ENCODE measurements at places on chromosomes 5 and 9. TPM values are rescaled to one million over a fixed set of nuclear protein-coding genes. Genes with fewer than 3 reads are reported as not detected.

GRCh38 chr5:103724271-103724670 is 161.7 kb upstream of the NUDT12 start:
- H3K27me3 ChIP-seq = no peaks in the 10 kb centered on the region
- H3K4me3 ChIP-seq = no peak overlapping the region
- H3K36me3 ChIP-seq = no peaks in the 10 kb centered on the region
- no peak overlapping the region for H3K27ac ChIP-seq
- H3K4me1 ChIP-seq = no peaks in the 10 kb centered on the region

GRCh38 chr5:127571314-127572131 is 54.1 kb downstream of the PRRC1 start:
- no peaks in the 10 kb centered on the region for H3K27me3 ChIP-seq
- no peaks in the 10 kb centered on the region for H3K36me3 ChIP-seq
- no peaks in the 10 kb centered on the region for H3K4me1 ChIP-seq
- DNase-seq = no peak

The PTGS1 gene
- total RNA-seq = 4.6 TPM

The SPATA31E1 gene
- total RNA-seq = not detected

DNA sequence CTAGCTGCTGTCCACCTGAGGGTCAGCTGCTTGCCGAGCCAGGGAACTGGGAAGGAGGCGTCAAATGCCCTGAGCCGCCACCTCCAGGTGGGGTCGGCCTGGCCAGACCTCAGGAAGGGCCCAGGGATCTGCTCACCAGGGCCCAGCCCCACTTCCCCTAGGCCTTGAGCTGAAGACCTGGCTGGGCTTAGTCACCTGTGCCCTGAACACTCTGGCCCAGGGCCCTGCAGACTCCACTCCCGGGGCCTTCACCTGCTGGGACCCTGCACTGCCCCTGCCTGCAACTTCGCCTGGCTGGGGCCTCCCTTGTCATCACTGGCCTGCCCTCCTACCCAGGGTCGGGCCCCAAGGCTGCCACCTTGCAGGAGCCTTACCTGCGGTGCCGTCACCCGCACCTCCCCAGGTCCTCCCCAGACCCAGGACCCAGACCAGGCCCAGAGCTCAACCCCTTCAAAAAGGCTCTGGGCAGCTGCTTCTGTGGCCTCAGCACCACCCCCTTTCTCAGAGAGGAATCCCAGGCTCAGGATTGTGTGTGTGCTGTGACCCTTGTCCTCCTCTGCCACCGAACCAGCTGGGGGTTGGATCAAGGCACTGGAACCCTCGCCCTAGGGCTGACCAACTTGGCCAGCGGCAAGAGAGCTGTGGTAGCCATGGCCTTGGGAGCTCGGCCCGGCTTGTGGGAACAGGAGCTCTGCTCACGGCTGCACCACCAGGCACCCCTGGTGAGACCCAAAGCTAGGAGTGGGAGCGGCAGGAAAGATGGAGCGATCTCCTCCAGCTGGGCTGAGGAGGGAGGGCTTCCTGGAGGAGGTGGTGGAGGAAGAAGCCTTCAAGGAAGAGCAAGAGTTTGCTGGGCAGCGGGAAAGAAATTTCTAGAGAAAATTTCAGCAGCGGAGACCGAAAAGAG is 1.2 kb upstream of the NELFB start:
- peak overlapping the region; percentile 96 for H3K4me3 ChIP-seq
- H3K27me3 ChIP-seq = no peaks in the 10 kb centered on the region
- peaks cover 12% of the 10 kb centered on the region for H3K4me1 ChIP-seq
- peak overlapping the region; percentile 67 for H3K27ac ChIP-seq
- H3K36me3 ChIP-seq = no peaks in the 10 kb centered on the region

The SPINK1 gene
- 3.7 TPM for total RNA-seq

- DNase-seq = no peak
- no peaks in the 10 kb centered on the region for H3K36me3 ChIP-seq
- no peak overlapping the region for H3K27ac ChIP-seq
- H3K4me1 ChIP-seq = no peaks in the 10 kb centered on the region
These were observed 78.1 kb downstream of the VCAN start for GRCh38 chr5:83549674-83550073.

- no peak overlapping the region for H3K4me3 ChIP-seq
- no peak overlapping the region for H3K27ac ChIP-seq
- no peaks in the 10 kb centered on the region for H3K27me3 ChIP-seq
- DNase-seq = no peak
- H3K4me1 ChIP-seq = no peaks in the 10 kb centered on the region
- no peaks in the 10 kb centered on the region for H3K36me3 ChIP-seq
These were observed 157.6 kb upstream of the TUT7 start for GRCh38 chr9:86511614-86512360.

- H3K36me3 ChIP-seq = no peaks in the 10 kb centered on the region
- no peak overlapping the region for H3K27ac ChIP-seq
- H3K4me3 ChIP-seq = no peak overlapping the region
- peak; percentile 39 for DNase-seq
- no peaks in the 10 kb centered on the region for H3K4me1 ChIP-seq
These were observed 163.6 kb downstream of the SREK1 start for GRCh38 chr5:66307647-66308241.

DNA sequence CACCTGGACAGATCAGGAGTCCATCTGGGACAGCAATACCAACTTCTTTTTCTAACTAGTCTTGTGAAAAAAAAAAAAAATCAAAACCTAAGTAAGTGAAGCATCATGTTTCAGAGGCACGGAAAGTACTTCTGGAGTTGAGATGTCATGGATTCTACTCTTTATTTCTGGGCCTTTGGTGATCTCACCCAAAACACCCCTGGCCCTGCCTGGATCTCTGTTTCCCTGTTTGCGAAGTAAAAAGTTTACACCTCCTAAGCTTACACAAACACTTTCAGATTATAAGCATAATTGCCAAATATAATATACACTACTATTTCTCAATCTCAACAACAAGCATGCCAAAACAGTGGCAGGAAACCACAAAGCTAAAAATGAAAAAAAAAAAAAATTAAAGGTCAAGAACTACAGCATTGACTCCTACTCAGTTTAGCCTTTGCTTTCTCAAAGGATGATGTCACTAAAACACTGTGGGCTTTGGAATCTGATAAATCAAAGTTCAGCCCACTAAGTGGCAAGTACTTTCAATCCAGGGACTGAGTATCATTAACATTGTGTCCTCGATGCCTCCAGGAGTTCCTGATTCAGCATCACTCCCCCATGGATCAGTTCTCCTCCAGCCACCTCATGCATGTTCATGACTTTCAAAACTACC is 291.9 kb downstream of the NFIB start:
- no peak for DNase-seq
- no peak overlapping the region for H3K4me3 ChIP-seq
- H3K27ac ChIP-seq = no peak overlapping the region
- no peaks in the 10 kb centered on the region for H3K27me3 ChIP-seq
- H3K36me3 ChIP-seq = no peaks in the 10 kb centered on the region

- DNase-seq = no peak
- H3K27ac ChIP-seq = no peak overlapping the region
- H3K36me3 ChIP-seq = no peaks in the 10 kb centered on the region
- H3K27me3 ChIP-seq = no peaks in the 10 kb centered on the region
- no peaks in the 10 kb centered on the region for H3K4me1 ChIP-seq
These were observed 103.7 kb upstream of the PARP8 start for GRCh38 chr5:50562694-50563093.

The BTNL8 gene
- total RNA-seq = 8.3 TPM

The C9orf153 gene
- 1.6 TPM for total RNA-seq

DNA sequence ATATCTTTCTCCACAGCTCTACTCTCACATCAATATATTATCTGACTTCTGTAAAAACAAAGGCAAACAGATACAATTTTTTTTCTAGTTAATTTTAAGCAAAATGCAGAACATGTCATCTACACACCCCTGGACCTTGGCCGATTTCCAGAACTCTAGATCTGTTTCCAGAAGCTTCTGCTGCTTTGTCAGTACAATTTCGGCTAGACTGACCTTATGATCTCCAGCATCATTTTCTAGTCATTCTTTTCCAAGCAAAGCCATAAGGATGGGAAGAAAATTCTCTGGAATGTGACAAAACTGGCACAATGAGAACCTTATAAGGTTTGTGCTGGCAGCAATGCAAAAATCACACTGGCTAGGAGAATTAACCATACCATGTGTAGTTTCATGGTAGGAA is 132.8 kb upstream of the MPDZ start:
- H3K36me3 ChIP-seq = no peaks in the 10 kb centered on the region
- no peaks in the 10 kb centered on the region for H3K27me3 ChIP-seq
- DNase-seq = no peak
- H3K4me3 ChIP-seq = no peak overlapping the region

- H3K27me3 ChIP-seq = no peaks in the 10 kb centered on the region
- H3K27ac ChIP-seq = no peak overlapping the region
These were observed 23.6 kb downstream of the TICAM2 start for GRCh38 chr5:115578657-115579056.

- no peak overlapping the region for H3K4me3 ChIP-seq
- H3K27ac ChIP-seq = no peak overlapping the region
- no peak for DNase-seq
- no peaks in the 10 kb centered on the region for H3K36me3 ChIP-seq
- H3K27me3 ChIP-seq = no peaks in the 10 kb centered on the region
- no peaks in the 10 kb centered on the region for H3K4me1 ChIP-seq
These were observed 132.7 kb downstream of the ELAVL2 start for GRCh38 chr9:23693374-23693773.

DNA sequence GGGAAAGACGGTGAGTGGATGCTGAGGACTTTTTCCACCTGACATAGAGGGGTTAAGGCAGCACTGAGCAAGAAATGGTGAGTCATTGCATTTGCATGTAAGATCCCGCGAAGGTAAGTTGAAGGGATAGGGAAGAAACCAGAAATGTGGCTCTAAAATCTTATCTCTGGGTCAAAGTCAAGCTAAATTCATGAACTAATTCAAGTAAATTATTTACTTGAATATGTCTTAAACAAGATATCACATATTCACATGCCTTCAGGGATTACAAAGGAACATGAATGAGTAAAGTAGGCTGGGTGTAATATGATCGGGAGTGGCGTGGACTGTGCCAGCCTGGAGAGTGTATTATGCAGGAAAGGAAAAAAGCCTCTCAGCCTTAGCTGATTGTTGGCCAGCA is 74.4 kb upstream of the EQTN start:
- DNase-seq = no peak
- H3K4me1 ChIP-seq = no peaks in the 10 kb centered on the region

DNA sequence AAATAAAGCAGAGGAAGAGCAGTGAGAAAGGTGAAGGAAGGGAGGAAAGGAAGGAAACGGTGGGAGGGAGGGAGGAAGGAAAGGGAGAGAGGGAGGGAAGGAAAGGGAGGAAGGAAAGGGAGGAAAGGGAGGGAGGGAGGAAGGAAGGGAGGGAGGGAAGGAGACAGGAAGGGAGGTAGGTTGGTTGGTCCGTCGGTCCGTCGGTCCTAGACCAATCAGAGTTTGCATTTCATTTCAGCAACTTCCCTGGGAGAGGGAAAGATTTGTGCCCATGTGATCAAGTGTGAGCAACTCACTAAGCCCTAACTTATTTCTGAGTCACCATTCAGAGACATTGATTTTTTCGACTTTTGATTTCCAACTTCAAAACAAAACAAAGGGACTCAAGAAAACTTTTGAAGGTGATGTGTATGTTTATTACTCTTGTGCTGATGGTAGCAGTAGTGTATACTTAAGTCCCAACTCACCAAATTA is 18.8 kb downstream of the NANS start:
- H3K27me3 ChIP-seq = no peaks in the 10 kb centered on the region
- H3K27ac ChIP-seq = peak overlapping the region; percentile 86
- peaks cover 21% of the 10 kb centered on the region for H3K4me1 ChIP-seq
- H3K36me3 ChIP-seq = peaks cover 8% of the 10 kb centered on the region

The FOXD4 gene
- total RNA-seq = 0.51 TPM

The NDUFS4 gene
- total RNA-seq = 87.3 TPM

The DCANP1 gene
- not detected for total RNA-seq

DNA sequence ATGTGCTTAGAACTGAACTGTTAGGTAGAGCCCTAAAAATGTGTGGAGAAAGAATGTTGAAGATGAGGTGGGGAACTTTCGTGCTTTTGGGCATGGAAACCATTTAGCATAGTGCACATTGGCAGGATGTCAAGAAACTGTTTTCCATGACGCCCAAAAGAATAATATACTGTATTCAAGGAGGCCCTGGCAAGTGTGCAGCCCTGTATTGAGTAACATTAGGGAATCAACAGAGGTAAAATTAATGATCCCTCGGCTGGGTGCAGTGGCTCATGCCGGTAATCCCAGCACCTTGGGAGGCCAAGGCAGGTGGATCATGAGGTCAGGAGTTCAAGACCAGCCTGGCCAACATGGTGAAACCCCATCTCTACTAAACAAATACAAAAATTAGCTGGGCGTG is 20.9 kb upstream of the PLIN2 start:
- no peaks in the 10 kb centered on the region for H3K27me3 ChIP-seq
- no peaks in the 10 kb centered on the region for H3K4me1 ChIP-seq
- no peak overlapping the region for H3K4me3 ChIP-seq
- H3K36me3 ChIP-seq = no peaks in the 10 kb centered on the region
- no peak overlapping the region for H3K27ac ChIP-seq

DNA sequence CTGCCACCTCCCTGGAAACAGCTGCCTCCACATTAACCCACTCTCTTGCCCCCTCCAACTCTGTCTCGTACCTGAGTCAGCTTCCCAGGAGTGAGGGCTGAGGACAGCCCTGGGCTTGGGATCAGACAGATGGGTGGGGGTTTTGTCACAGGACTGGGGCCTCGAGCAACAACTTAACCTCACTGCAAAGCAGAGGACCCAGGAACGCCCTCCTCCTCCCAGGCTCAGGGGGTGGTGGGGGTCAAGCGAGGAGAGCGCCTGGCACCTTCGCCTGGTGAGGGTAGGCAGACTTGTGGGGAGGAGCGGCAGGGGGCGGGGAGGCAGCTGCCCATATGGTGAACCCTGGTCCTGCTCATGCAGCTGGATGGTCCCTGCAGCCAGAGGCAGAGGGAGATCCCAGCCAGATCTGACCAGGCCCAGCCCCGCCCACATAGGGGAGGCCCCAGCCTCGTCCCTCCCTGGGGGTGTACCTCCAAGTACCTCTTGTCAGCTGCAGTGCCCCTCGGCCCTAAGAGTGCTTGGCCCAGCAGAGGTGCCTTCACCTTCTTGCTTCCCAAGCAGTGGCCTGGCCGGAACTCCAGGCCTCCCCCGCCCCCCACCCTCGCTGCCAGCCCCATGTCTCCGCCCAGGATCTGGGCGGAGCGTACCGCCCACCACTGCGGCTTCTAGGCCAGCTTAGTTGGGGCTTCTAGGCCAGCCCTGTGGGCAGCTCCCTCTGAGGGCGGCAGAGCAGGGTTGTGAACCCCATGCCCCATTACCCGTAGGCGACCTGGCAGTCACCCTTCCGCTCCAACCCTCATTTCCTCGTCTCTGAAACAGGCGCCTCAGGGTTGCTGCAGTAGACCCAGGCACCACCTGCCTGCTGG is at the start of gene SARDH:
Gene SARDH, minus strand, starts transcription at position 579 of the 866 bp plus-strand sequence. CDS start 4,179 bp downstream, outside the sequence.
- H3K4me3 ChIP-seq = peak within 1 kb of the TSS; percentile 26
- no peaks in the 10 kb centered on the region for H3K27me3 ChIP-seq
- H3K27ac ChIP-seq = no peak within 1 kb of the TSS
- peaks cover 3% of the 10 kb centered on the region for H3K4me1 ChIP-seq
- no peaks in the 10 kb centered on the region for H3K36me3 ChIP-seq

GRCh38 chr9:14895806-14896205 is 14.4 kb downstream of the FREM1 start:
- no peak for DNase-seq
- no peak overlapping the region for H3K4me3 ChIP-seq
- H3K4me1 ChIP-seq = no peaks in the 10 kb centered on the region
- no peak overlapping the region for H3K27ac ChIP-seq

GRCh38 chr9:125442452-125442851 is 180.8 kb downstream of the GAPVD1 start:
- H3K4me3 ChIP-seq = no peak overlapping the region
- H3K27ac ChIP-seq = no peak overlapping the region
- no peaks in the 10 kb centered on the region for H3K27me3 ChIP-seq
- DNase-seq = no peak

The FAM114A2 gene
- 24.2 TPM for total RNA-seq

- H3K27me3 ChIP-seq = no peaks in the 10 kb centered on the region
- H3K27ac ChIP-seq = no peak overlapping the region
- H3K36me3 ChIP-seq = no peaks in the 10 kb centered on the region
- no peaks in the 10 kb centered on the region for H3K4me1 ChIP-seq
- no peak for DNase-seq
- no peak overlapping the region for H3K4me3 ChIP-seq
These were observed 16.7 kb downstream of the NXNL2 start for GRCh38 chr9:88551546-88552137.

The BARHL1 gene
- not detected for total RNA-seq
